ENCODE measurements at places on chromosomes 11 and 22.
A peak's percentile ranks its signal among the peaks of the same experiment; 100 is the strongest.

- DNase-seq: no peak
These were observed 27.2 kb downstream of the CSF2RB start for GRCh38 chr22:36940676-36941075.

DNA sequence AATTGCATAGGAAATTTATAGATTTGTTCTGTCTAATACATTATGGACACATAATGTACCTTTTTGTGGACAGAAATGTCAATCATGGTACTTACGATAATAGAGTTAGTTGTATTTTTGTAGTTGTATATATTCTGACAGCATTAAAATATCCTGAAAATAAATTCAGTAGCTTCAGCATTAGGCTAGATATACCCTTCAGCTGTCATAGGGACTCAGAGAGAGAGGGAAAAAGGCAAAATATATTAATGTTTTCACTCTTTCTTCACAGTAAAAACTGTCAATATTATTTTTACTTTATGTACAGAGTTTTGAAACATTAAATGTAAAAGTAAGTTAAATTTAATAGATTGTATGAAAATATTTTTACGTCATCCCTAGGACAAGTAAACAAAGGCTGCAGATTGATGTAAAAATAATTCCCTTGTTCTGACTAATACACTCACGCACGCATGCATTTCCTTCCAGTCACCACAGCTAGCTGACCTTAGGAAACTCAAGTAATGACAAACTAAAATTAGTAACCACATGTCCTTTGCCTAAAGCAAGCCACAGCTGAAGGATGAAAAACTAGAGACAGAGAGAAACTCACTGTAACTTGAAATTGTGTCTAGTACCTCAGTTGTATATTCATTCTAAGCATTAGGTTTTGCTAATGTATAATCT, 104.7 kb upstream of the CARD18 start:
- peak; percentile 57 for DNase-seq

GRCh38 chr11:119342023-119342300, 1.3 kb upstream of the C1QTNF5 start:
- no peak for DNase-seq

GRCh38 chr11:7597620-7598019, 75.7 kb downstream of the CYB5R2 start:
- DNase-seq: no peak

DNA sequence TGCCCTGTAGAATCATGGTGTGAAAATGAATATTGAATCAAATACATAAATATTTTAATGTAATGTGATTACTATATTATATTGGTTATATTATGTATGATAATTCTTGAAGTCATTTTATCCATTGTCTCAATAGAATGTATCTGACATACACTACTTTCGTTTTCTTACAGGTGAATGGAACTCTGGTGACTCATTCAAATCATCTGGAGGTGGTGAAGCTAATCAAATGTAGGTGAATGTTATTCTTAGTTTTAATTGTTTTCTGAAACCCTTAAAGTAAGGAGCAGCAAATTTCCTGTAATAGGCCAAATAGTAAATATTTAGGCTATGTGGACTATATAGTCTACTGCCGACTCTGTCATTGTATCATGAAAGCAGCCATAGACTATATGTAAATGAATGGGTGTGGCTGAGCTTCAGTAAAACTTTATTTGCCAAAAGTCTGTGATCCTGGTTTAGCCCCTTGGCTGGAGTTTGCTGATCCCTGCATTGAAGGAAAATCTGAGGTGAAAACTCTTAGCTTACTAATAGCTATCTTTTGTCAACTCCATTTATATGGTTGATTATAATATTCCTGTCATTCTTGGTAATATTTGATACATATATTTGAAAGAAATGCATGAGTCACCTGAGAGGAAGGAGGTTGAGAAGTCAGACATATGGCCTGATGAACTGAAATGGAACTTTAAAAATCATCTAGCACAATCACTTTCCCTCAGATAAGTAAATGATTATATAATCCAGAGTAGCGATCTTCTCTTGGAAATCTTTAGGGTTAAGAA, 87.2 kb upstream of the GRIK4 start:
- no peak for DNase-seq

DNA sequence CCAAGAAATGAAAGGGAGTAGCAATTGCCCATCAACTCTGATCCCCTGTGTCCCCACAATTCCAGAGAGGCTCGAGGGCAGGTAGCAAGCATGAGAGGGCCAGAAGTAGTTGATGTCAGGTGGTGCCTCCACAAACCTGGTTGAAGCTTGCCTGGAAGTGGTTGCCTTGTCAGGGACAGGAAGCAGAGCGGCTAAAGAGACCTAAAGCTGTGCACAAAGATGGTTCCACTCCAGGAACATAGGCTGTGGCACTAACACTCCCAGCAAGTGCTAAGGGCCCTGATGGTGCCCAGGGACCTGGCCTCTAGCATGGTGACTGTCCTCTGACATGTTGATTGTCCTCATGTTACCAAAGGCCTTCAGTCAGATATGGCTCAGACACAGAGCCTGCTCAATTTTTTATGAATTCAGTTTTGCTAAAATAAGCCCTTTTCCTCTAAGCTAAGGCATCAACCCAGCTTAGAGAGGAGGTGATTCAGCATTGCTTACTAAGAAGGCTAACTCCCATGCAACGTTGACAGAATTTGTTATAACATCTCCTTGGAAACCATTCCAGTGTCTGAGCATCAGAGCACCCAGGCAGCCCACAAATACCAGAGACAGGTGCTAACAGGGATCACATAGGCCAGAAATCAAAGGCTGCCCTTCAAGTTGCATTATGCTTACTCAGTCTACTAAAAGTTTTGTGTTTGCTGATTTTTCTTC, 196.3 kb upstream of the ARHGAP20 start:
- DNase-seq: no peak

- no peak for DNase-seq
These were observed 556.6 kb downstream of the MIAT start for GRCh38 chr22:27213766-27214581.

GRCh38 chr11:96863520-96863919, 473.7 kb downstream of the JRKL start:
- DNase-seq: no peak

DNA sequence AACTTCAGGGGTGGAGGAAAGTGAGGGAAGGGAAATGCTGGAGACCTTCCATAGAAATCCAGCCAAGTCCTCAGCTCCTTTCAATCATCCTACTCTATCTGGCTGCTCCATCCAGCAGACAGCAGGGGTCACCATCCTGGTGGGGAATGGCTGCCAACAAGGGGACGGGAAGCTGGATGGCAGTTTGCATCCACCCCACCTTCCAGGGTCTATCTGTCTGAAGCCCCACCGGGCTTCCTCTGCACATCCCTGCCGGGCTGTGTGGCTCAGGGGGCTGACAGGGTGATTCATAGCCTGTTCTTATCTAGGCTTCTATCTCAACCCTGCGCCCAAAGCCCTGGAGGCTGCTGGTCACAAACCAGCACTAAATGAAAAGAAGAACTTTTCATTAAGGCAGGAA, 1.1 kb downstream of the SYTL2 start:
- DNase-seq: no peak

DNA sequence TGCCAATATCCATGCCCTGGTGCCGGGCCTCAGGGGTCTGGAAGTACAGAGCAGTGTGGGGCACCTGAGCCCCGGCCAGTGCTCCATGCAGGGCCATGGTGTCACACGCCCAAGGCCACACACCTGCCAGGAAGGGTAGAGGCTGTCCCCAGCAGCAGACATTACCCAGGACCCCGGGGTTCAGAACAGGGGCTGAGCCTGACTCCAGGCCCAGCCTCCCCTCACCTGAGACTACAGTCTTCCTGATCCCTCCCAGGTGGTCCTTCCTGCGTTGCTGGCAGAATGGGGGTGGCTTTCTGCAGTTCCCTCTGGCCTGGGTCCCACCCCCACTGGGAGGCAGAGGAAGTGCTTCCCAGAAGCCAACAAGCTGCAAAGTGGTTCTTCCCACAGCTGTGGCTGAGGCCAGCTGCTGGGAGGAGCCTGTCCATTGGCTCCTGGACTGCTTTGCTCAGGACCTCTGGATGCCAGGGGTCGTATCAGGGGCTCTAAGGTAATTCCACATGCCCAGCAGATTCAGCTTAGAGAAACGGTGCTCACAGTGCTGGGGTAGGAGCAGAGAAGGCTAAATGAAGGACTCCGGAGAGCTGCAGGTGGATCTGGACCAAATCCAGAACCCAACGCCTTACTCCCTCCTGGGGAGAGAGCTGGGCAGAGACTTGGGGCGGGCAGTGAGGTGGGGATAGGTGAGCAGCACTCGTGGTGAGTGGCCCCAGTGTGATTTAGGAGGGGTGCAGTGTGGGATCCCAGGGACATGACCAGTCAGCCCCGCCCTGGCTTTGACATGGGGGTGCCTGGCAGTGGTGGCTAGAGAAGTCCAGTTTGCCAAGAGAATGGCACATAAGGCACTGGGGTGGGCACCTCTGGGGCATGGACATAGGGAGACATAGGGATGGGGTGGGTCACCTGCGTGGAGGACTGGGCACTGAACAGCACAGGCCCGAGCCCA, 12.6 kb downstream of the TCIRG1 start:
- DNase-seq: no peak

- no peak for DNase-seq
These were observed 520.2 kb downstream of the METTL15 start for GRCh38 chr11:28628412-28628811.

- DNase-seq: no peak
These were observed 50.6 kb upstream of the DEUP1 start for GRCh38 chr11:93279851-93280347.

GRCh38 chr11:64011371-64011770, 24.4 kb upstream of the FLRT1 start:
- no peak for DNase-seq

DNA sequence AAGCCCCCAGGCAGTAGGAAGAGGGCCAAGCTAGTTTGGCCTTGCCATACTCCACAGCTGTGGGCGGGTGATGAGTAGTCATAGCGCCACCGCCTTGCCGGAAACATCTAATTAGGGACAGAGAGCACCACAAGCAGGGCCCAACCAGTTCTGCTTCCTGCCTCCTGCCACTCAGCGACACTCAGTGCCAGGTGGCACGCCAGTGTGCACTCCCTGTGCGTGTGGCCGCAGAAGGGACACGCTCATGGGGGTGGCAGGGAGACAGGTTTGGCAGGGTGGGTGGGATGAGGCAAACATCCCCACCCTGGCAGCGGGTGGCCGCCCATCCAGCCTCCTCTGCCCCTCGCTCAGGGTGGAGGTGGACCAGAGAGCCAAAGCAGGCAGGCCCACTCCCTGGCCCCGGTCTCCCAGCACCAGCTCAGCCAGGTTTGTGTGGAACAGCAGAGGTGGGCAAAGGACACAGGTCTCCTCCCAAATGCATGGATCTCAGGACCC, 4.9 kb downstream of the OVOL1 start:
- DNase-seq: no peak

DNA sequence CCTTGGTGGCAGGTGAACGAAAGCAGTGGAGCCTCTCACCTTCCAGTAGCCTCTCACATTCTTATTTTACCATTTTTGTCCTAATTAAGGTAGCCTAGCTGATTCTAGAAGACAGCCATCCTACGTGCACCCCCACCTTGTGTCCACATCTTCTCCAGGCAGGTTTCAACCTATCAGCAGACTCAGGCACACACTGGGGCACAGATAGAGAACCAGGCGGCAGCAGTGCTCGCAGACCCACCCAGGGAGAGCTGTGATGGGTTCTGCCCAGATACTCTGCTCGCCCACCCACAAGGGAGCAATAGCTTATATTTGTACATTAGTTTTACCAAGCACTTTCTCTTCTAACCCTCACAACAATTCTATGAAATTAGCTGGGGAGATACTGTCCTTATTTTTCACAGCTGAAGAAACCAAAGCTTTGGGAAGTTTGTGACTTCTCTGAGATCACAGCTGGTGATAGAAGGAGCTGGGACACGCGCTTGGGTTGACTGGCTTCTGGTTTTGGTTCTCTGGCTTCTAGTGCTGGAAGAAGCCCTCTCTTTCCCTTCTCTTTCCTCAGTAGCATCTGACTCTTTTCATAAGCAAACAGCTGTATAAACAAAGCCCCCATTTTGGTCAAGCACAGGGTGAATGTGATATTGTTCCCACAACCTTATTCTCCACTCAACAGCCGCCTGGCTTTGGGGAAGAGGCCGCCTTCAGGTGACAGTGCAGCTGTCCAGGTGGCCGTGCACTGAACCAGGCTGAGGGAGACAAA, 36.9 kb downstream of the PPP2R1B start:
- DNase-seq: no peak

GRCh38 chr11:116725434-116726221, 47.2 kb downstream of the BUD13 start:
- peak; percentile 19 for DNase-seq

DNA sequence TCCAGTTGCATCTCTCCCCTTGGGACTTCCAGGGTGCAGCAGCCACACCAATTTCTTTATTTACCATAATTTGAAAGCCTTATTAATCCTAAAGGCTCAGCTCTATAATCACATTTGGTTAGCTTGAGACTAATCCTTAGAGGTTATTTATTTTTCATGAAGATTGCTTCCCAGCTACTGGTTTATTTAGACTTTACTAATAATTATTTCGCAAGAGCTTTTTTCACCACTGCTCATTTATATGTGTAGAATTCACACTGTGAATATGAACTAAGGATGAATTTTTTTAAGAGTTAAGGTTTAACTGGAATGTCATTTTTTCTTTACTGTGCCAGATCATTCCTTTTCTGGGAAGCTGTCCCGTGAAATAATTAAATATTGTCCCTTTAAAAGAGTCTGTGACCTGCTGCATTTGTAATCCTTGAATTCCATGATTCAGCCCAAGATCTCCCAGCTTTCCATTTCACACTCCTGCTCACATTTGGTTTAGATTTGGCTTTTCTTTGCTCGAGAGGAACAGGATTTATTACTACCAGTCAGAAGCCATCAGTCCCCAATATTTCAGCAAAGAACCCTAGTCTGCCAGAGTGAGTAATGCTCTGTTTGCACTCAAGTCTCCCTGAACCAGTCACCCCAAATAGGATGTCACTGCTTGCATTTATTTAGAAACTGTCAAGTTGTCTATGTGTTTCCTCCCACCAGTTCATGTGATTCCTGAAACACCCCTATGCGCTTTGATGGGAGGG, 4.4 kb upstream of the CD44 start:
- no peak for DNase-seq

DNA sequence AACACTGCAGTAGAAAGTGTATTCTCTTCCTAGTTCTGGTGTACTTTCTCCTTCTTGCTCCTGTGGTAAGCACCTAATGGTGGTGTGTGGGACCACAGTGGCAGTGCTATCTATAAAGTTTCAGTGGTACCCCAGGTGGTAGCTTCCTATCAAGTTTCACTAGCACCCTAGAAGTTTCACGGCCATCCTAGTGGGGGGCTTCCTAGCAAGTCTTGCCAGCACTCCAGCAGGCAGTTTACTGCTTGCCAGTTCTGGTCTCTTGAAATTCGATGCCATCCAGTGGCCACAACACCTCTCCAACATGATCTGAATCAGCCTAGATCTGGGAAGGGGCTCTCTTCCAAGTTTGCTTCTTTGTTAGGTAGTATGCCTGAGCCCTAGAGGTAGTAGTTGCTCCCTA, 229.6 kb downstream of the SWAP70 start:
- no peak for DNase-seq

DNA sequence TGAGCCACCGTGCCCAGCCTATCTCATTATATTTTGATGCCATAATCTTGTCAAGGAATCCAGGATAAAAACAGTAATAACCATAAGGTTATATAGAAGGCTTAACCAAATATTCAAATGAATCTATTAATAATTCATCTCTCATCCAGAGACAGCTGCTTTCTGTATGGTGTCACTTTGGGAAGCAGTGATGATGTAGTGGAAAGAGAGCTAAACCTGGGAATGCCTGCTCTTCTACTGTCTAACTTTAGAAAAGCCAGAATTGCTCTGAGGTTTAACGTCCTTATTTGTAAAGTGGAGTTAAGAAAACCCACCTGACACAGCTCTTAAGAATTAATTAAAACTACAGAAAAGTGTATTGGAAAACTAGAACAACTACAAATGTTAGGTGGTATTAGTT, 29.3 kb upstream of the OR10D3 start:
- DNase-seq: no peak
